Aorta (tissue), 5 donors: ENCODE measurements at places on chromosomes 1 and 21.

DNA sequence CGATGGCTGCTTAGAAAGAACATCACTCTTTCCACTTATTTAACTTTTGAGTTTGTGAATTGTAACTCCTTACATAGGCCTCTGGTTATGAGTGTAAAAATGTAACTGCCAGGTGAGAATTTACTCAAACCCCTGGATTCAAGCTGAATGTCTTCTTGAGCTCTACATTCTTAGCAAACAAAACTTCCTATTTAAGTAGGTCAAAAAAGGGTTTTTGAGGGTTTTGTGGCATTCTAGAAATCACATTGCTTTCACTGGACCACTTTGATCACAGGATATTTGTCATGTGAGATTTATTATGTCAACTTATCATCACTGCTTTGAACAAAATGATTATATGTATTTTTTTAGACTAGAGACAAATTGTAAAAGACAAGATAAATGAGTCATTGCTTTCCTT, 5.7 kb downstream of the IL23R start:
- no peak for DNase-seq

- DNase-seq, result no peak
Observed at GRCh38 chr21:26385721-26386120, 187.4 kb downstream of the CYYR1 start.

GRCh38 chr1:159921251-159921650, 4.1 kb downstream of the TAGLN2 start:
- DNase-seq, result no peak

GRCh38 chr1:4179914-4180735, 280.1 kb upstream of the C1orf174 start:
- no peak for DNase-seq

GRCh38 chr1:47479664-47480063, 41.8 kb downstream of the FOXD2 start:
- DNase-seq, result no peak

DNA sequence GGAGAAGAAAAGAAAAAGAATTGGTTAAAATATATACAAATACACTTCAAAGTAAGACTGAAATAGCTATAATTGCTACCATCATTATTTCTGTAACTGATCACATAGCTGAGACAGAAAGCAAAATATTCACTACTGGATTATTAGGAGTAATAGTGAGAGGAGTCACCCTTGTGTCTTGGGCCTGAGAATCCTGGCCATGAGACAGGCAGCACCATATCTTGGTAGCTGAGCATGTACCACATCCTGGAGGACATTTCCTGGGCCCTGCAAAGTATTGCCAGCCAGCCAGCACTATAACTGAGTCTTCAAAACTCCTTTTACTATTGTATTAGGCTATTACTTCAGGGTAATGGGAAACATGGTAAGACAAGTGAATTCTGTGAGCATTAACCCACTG, 63.5 kb downstream of the C1orf185 start:
- DNase-seq, result no peak

DNA sequence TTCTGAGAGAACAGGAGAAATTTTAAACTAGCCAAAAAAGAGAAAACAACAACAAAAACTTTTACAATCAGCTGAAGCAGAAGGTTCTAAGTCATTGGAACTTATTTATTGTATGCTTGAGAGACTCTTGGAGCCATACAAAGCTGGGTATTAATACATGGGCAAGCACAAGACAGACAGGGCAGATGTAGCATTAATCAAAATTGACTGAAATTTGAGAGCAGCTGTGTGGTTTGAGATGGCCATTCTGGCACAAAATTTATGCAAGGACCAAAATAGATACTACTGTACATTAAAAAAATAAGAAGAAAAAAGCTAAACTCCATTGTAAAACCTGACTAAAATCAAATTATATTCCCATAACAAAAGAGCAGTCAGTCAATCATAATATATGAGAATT, 892.5 kb downstream of the PLA2G4A start:
- no peak for DNase-seq

GRCh38 chr1:232011961-232012360, 385.4 kb downstream of the DISC1 start:
- no peak for DNase-seq

DNA sequence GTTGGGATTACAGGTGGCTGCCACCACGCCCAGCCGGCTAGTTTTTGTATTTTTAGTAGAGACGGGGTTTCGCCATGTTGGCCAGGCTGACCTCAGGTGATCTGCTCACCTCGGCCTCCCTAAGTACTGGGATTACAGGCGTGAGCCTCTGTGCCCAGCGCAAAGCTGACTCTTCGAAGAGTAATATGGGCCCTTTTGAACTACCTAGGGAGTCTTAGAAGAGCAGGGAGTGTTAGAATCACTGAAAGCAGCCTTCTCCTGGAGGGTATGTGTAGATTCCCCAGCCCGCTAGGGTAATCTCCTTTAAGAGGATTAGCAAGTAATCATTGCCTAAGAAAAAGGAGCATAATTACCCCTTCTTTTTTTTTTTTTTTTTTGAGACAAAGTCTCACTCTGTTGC, 6.5 kb upstream of the MAST2 start:
- DNase-seq, result no peak

- DNase-seq, result no peak
Observed at GRCh38 chr1:41712695-41713094, 206.0 kb downstream of the HIVEP3 start.

DNA sequence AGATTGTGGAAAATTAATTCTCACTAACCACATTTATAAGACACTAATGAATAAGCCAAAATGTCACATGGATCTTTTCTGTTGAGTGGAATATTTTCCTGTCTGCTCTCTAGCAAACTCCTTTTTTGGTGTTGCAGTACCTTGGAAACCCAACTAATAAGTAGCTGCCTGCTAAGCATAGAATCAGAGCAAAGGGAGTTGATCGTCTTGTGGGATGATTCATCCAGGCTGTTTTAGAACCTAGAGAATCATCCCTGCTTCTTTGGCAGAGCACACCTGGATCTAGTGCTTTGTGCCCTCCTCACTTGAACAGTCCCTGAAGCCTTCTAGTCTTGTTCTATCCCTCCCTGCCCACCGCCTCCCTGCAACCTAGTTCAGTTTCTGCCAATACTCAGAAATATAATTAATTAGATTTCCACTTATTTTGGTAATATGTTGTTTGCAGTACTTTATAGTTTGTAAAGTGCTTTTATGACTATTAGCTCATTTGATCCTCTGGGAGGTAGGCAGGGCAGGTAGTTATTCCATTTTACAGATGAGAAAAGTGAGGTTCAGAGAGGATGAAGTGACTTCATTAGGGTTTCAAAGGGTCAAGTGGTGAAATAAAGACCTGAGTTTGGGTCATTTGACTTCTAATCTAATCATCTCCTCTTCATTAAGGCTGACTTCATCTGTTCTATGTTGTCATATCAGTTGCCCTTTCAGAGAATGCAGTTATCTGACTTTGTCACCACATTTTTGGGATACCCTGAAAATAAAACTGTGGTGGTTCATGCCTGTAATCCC, 2.5 kb downstream of the AGO4 start:
- DNase-seq, result no peak

- DNase-seq, result no peak
Observed at GRCh38 chr1:220544901-220545303, 17.0 kb downstream of the MARK1 start.

DNA sequence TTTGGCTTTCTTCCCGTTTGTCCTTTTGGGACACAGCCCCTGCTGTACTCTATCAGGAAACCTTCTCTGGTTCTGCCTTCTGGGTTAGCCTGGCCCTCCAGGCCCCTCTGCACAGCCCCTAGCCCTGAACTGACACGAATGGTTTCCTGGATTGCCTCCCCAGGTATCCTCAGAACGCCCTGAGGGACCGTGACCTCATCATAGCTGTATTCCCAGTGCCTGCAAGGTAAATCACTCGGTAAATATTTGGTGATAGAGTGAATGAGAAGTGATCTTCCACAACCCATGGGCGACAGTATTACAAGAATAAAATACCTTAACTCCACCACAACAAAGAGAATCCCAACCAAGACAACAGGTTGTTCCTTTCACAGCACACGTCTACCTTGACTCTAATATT, 637.2 kb downstream of the SMYD3 start:
- DNase-seq, result no peak

DNA sequence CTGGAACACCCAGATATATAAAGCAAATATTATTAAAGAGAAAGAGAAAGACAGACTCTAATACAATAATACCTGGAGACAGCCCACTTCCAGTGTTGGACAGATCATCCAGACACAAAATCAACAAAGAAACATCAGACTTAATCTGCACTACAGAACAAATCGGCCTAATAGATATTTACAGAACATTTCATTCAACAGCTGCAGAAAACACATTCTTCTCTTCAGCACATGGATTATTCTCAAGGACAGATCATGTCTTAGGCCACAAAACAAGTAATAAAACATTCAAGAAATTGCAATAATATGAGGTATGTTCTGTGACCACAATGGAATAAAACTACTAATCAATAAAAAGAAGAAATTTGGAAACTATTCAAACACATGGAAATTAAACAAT, 398.3 kb upstream of the DUSP10 start:
- DNase-seq, result no peak

DNA sequence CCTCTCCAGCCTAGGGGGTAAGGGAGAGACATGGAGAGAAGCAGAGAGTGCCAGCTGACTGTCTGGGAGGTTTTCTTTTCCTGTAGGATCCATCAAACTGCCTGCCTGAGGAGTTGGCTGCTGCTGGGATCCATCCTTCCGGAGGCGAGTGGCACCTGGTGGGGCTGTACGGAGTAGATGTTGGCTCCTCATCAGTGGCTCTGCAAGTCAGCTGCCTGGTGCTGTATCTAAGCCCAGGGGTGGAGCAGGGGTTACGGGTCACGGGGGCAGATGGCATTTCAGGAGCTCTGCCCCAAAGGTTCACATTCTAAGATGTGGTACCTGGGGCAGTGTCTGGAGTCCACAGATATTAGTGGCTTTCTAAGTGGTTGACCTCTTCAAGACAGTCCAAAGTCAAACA, 128.0 kb downstream of the ACTL8 start:
- no peak for DNase-seq

DNA sequence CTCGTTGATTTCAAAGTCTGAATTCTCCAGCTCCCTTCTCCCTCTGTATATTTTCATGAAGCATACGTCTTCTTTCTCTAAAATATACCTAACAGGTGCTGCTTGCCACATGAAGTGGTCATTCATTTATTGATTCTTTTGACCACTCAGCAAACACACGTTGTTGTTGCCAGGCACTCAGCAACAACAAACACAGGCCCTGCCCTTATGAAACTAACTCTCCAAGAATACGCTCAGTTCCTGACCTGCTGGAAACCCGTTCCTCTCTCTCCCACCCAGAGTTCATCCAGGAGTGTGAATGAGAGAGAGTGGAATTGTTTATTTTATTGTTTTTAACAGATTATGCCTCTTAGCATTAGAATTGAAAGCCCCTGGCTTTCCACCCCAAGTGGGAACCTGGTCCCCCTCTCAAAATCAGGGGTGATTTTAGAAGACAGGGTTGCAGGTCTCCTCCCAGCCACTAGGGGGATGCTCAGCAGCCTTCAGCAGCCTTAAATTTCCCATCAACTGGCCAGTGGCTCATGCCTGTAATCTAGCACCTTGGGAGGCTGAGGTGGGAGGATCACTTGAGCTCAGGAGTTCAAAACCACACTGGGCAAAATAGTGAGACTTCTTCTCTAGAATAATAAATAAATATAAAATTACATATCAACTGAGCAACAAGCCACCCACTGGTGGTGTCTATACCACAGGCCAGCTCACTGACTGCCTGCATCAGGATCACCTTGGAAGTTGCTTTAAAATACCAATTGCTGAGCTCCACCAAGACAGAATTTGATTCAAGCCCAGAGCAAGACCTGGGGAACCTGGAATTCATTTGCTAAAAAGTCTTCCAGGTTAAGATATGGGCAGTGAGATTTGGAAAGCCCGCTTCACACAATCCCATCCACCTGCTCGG, 181.0 kb upstream of the KLHDC7A start:
- DNase-seq, result no peak

- DNase-seq, result peak; percentile 56
Observed at GRCh38 chr1:77533660-77534305, 148.7 kb downstream of the ZZZ3 start.

DNA sequence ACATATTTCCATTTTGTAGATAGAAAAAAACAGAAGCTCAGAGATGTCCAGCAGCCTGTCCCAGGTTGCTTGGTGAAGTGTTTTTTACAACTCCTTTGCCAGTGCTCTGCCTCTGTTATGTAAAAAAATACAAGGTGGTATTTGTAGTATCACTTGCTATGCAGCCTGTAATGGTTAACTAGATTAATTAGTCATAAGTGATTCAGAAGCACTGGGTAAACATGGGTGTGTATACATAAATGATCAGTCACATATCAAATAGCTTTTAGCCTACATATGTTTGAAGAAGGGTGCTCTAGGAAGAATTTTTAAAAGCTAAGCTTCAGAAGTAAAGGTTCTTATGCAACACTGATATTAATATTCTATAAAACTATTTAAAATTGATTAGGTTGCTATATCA, 70.0 kb upstream of the MAGI3 start:
- no peak for DNase-seq

GRCh38 chr1:43537423-43538142, 6.9 kb downstream of the PTPRF start:
- no peak for DNase-seq

DNA sequence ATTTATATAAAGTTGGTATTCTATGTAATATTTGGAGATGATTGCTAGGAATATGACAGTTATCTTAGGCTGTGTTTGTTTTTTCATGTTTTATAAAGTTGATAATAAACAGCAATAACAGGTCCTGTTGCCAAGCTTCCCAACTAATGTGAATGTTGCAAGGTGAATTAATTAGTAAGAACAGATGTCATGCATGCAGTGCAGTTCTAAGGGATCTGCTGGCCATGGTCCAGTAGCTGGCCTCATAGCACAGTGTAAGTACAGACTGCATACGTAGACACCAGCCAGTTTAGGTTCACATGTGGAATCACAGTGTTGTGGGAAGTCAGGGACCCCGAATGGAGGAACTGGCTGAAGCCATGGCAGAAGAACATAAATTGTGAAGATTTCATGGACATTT, 478.2 kb downstream of the NEGR1 start:
- no peak for DNase-seq

- no peak for DNase-seq
Observed at GRCh38 chr1:104125970-104126369, 376.3 kb downstream of the AMY1C start.

DNA sequence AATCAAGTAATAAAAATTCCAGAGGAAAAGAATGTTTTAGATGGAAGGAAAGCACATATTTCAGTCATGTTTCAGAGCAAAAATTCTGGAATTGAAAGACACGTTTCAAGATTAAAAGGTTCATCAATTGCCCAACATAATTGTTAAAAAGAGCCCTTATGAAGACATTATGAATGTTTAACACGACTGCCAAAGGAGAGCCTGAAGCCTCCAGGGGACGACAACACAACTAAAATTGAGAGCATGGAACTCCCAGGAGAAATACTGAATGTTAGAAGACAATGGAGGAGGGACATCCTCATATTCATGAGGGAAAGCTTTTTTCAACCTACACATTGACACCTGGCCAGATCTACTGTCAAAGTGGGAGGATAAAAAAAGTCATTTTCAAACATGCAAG, 16.0 kb downstream of the OR2T11 start:
- DNase-seq, result peak; percentile 69

- no peak for DNase-seq
Observed at GRCh38 chr1:41581216-41582003, 96.9 kb upstream of the EDN2 start.

GRCh38 chr1:160916666-160917065, 31.7 kb upstream of the ITLN1 start:
- DNase-seq, result no peak
